ENCODE measurements at places on chromosomes 7 and 10.

GRCh38 chr7:117818232-117818631, 55.0 kb downstream of the CTTNBP2 start:
- no peak for DNase-seq
- H3K4me3 ChIP-seq, result no peak overlapping the region
- H3K4me1 ChIP-seq, result no peaks in the 10 kb centered on the region

DNA sequence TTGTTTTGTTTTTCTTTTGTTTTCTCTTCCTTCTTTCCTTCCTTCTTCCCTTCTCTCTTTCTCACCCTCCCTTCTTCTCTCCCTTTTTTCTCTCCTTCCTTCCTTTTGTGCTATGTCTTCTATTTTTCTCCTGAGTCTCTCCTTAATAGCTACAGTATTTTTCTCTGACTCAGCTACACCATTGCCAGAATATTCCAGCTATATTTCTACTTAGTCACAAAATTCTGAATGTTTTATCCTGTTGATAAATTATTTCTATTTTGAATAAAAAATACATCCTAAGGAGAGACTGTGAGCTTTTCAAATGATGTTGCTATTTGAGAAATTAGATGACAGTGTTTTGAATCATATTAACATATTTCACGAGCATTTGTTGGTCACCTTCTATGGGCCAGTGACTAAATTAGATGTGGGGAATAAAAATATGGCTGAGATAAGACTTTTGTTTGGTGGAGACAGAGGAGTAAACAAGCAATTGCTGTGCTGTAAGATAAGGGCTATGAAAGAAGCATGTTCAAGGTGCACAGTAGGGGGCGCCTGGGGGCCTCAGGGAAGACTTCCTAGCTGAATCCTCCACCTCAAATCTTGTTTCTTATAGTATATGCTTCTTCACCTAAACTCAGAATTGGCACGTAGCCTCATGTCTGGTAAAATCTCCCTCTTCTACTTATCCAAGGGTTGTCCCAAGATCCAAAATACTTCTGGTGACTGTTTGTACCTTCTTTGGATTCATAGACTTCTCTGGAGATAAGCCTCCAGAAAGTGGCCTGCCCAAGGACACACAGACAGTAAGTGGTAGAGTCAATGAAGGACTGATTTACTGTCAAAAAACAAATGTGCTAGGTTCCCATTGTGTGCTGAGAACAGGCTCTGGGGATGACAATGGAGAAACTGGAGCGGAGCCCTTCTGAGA, 115.5 kb upstream of the CREB5 start:
- no peaks in the 10 kb centered on the region for H3K36me3 ChIP-seq
- H3K4me1 ChIP-seq, result peaks cover 18% of the 10 kb centered on the region
- H3K27ac ChIP-seq, result no peak overlapping the region
- H3K4me3 ChIP-seq, result no peak overlapping the region
- no peak for DNase-seq

DNA sequence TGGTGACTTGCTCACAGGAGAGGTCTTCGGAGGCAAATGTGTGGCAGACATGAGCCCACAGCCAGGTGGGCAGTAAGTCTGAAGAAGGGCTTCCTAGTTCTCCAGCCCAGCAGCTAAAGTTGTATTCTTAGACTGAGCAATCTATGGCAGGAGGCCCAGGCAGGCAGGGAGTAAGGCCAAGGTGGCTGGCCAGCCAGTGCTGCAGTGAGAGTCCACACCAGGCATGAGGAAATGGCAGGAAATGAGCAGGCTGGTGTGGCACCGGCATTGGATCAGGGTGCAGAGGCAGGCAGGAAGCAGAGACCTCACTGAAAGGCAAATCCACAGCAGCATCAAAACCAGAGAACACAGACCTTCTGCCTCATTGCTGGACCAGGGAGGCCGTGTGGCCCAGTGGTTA, 84.6 kb upstream of the PDE1C start:
- no peaks in the 10 kb centered on the region for H3K4me1 ChIP-seq
- H3K36me3 ChIP-seq, result no peaks in the 10 kb centered on the region
- no peak overlapping the region for H3K4me3 ChIP-seq
- H3K27ac ChIP-seq, result no peak overlapping the region
- H3K27me3 ChIP-seq, result peaks cover 3% of the 10 kb centered on the region
- no peak for DNase-seq

- no peak for DNase-seq
- H3K27me3 ChIP-seq, result no peaks in the 10 kb centered on the region
- no peaks in the 10 kb centered on the region for H3K36me3 ChIP-seq
Measured at GRCh38 chr7:123961771-123962170, 36.7 kb downstream of the SPAM1 start.

GRCh38 chr10:61923210-61923949, 21.9 kb downstream of the ARID5B start:
- peaks cover 38% of the 10 kb centered on the region for H3K36me3 ChIP-seq
- no peaks in the 10 kb centered on the region for H3K27me3 ChIP-seq
- H3K4me1 ChIP-seq, result peaks cover 37% of the 10 kb centered on the region
- peak overlapping the region; percentile 73 for H3K27ac ChIP-seq

GRCh38 chr7:91462316-91462715, 198.1 kb downstream of the FZD1 start:
- H3K4me1 ChIP-seq, result no peaks in the 10 kb centered on the region
- no peak overlapping the region for H3K4me3 ChIP-seq
- no peak overlapping the region for H3K27ac ChIP-seq
- no peaks in the 10 kb centered on the region for H3K27me3 ChIP-seq
- H3K36me3 ChIP-seq, result peaks cover 3% of the 10 kb centered on the region
- DNase-seq, result no peak

DNA sequence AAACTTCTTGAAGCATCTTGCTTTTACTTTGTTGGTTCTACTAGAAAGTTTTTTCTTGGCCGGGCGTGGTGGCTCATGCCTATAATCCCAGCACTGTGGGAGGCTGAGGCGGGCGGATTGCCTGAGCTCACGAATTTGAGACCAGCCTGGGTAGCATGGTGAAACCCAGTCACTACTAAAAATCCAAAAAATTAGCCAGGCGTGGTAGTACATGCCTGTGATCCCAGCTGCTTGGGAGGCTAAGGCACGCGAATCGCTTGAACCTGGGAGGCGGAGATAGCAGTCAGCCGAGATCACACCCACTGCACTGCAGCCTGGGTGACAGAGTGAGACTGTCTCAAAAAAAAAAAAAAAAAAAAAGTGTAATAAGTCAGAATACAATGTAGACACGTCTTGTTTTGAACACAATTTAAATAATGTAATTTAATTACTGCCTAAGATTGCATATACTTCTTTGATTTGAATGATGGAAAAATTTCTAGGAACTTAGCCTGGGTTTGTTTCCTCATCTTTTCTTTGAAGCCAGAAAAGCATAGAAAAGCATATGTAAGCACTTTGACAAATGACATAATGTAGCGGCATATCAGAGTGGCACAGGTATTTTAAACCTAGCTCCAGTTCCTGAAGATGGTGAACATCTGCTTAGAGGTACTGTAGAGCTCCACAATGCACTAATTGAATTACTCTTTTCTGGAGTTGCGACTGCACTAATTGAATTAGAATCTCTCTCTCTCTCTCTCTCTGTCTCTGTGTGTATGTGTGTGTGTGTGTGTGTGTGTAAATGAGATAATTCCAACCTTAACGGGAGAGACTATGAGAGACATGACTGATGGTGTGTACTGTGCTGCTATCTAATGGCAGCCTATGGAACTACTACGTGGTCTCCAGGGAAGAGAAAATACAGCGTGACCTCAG, 87.8 kb downstream of the BTRC start:
- no peak for DNase-seq
- H3K4me1 ChIP-seq, result peaks cover 3% of the 10 kb centered on the region
- no peaks in the 10 kb centered on the region for H3K27me3 ChIP-seq

DNA sequence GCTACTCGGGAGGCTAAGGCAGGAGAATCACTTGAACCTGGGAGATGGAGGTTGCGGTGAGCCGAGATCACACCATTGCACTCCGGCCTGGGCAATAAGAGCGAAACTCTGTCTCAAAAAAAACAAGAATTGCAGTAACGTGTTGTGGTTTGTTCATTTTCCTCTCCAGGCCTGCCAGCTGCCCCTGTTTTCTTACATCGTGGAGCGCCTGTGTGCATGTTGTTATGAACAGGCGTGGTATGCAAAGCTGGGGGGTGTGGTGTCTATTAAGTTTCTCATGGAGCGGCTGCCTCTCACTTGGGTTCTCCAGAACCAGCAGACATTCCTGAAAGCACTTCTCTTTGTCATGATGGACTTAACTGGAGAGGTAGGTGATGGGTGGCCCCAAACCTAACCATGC, 52.1 kb downstream of the TRRAP start:
- H3K27ac ChIP-seq, result peak overlapping the region; percentile 96
- no peaks in the 10 kb centered on the region for H3K27me3 ChIP-seq
- DNase-seq, result no peak
- peaks cover 19% of the 10 kb centered on the region for H3K4me1 ChIP-seq
- H3K4me3 ChIP-seq, result peak overlapping the region; percentile 96
- peaks cover 47% of the 10 kb centered on the region for H3K36me3 ChIP-seq

GRCh38 chr7:121431996-121432395, 35.9 kb upstream of the FAM3C start:
- peaks cover 17% of the 10 kb centered on the region for H3K4me1 ChIP-seq
- DNase-seq, result no peak
- no peak overlapping the region for H3K27ac ChIP-seq
- H3K4me3 ChIP-seq, result no peak overlapping the region
- peaks cover 3% of the 10 kb centered on the region for H3K36me3 ChIP-seq

DNA sequence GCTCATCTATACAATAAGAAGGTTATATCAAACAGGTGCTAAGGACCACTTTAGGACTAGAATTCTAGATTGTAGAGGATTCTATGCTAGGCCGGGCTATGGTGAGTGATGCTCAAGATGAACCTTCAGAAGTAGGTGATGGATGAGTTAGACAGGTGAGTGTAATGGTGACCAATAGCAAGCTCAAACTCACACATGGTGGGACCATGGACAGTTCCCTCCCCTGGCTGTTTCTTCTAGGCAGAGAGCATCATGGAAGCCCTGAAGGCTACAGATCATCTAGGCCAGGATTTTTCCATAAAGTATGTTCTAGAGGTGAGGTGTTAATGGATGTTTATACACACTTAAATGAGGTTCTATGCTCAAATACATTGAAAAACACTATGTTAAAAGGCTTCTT, 162.2 kb upstream of the WDR11 start:
- no peak for DNase-seq
- no peak overlapping the region for H3K27ac ChIP-seq
- H3K4me1 ChIP-seq, result peaks cover 2% of the 10 kb centered on the region
- H3K36me3 ChIP-seq, result no peaks in the 10 kb centered on the region

GRCh38 chr10:21497177-21497807, 28.2 kb downstream of the SKIDA1 start:
- peaks cover 12% of the 10 kb centered on the region for H3K4me1 ChIP-seq
- no peaks in the 10 kb centered on the region for H3K36me3 ChIP-seq
- DNase-seq, result peak; percentile 14
- H3K27me3 ChIP-seq, result peaks cover 16% of the 10 kb centered on the region

- no peak overlapping the region for H3K27ac ChIP-seq
- H3K4me1 ChIP-seq, result no peaks in the 10 kb centered on the region
- no peak for DNase-seq
Measured at GRCh38 chr10:125116041-125116649, 44.2 kb downstream of the CTBP2 start.

- peaks cover 4% of the 10 kb centered on the region for H3K4me1 ChIP-seq
Measured at GRCh38 chr10:75234683-75235374, 928 bp downstream of the COMTD1 start.

GRCh38 chr7:2978408-2978807, 65.3 kb downstream of the CARD11 start:
- H3K4me3 ChIP-seq, result peak overlapping the region; percentile 79
- peaks cover 15% of the 10 kb centered on the region for H3K36me3 ChIP-seq
- H3K27me3 ChIP-seq, result no peaks in the 10 kb centered on the region
- H3K27ac ChIP-seq, result peak overlapping the region; percentile 97
- peak; percentile 79 for DNase-seq

DNA sequence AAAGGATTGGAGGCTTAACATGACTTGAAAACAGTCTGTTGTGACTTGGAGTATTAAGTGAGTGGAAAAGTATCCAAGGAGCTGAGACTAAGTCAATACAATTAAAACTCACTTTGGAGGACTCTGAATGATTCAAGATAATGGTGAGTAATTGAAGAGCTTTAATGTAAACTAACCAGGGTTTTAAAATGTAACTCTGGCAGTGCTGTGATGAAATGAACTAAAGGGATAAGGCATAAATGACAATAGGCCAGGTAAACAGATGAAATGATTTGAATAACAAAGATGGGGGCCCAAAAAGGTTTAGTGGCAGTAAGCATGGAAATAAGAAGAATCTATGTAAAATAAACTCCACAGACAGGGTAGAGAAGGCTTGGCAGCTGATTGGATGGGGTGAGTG, 316.5 kb upstream of the CACNA2D1 start:
- H3K36me3 ChIP-seq, result no peaks in the 10 kb centered on the region
- H3K4me3 ChIP-seq, result no peak overlapping the region
- no peak overlapping the region for H3K27ac ChIP-seq
- H3K4me1 ChIP-seq, result no peaks in the 10 kb centered on the region
- H3K27me3 ChIP-seq, result no peaks in the 10 kb centered on the region

- H3K4me3 ChIP-seq, result no peak overlapping the region
- H3K4me1 ChIP-seq, result peaks cover 12% of the 10 kb centered on the region
- no peaks in the 10 kb centered on the region for H3K27me3 ChIP-seq
- peak overlapping the region; percentile 63 for H3K27ac ChIP-seq
- no peaks in the 10 kb centered on the region for H3K36me3 ChIP-seq
Measured at GRCh38 chr7:104927055-104927454, 87.0 kb upstream of the KMT2E start.

DNA sequence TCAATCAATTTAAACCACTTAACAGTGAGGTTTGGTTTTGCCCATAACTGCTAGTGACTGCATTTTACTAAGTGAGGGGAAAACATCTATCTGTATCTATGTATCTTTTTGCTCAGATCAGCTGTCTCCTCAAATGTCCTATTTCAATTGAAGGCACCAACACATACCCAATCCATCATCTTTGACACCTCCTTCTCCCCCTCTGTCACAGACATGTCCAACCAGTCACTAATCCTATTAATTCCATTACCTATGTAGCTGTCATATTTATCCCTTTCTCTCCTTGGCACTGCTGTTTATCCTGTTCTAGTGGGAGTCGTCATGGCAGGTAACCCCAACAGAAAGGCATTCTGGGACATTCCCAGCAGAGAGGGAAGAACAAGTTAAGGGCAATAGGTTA, 975.2 kb upstream of the AUTS2 start:
- no peaks in the 10 kb centered on the region for H3K27me3 ChIP-seq
- H3K36me3 ChIP-seq, result no peaks in the 10 kb centered on the region
- no peak overlapping the region for H3K27ac ChIP-seq

DNA sequence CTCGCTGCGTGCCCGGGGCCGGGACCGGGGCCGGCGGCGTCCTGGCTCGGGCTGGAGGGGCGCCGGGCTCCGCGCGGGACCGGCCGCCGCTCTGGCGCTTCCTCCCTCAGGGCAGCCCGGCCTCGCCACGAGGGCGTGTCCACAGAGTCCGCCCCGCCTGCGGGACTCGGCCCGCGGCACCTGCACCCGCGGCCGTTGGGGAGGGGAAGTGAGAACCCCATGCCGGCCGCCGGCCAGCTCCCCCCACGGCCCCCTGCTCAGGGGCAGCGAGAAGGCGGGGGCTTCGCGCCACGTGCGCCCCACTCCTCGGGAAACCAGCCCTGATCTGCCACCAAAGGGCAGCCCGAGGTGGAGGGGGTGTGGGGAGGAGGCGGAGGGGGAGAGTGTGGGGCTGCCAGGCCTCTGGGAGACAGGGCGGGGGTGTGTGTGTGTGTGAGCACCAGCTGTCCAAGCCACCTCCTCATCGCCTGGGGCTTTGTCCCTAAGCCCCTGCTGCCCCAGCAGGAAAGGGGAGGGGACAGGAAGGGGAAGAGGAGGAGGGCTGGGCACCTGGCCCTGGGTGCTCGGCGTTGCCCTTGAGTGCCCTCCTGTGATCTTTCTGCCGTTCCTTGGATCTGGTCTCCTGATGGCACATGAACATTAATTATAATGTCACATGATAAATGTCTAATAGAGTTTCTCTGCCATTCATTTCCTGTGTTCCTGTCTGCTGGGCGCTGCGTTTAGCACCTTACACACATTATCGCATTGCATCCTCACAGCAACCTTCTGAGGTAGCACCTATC, at the start of gene PIK3AP1:
PIK3AP1 (minus strand) TSS at position 93 of the 785 bp plus-strand sequence. CDS start 120 bp downstream, outside the sequence.
- H3K27me3 ChIP-seq, result no peaks in the 10 kb centered on the region
- peaks cover 3% of the 10 kb centered on the region for H3K36me3 ChIP-seq

Measured in memory B cell (primary cell).